ENCODE measurements at places on chromosomes 2 and 18.

DNA sequence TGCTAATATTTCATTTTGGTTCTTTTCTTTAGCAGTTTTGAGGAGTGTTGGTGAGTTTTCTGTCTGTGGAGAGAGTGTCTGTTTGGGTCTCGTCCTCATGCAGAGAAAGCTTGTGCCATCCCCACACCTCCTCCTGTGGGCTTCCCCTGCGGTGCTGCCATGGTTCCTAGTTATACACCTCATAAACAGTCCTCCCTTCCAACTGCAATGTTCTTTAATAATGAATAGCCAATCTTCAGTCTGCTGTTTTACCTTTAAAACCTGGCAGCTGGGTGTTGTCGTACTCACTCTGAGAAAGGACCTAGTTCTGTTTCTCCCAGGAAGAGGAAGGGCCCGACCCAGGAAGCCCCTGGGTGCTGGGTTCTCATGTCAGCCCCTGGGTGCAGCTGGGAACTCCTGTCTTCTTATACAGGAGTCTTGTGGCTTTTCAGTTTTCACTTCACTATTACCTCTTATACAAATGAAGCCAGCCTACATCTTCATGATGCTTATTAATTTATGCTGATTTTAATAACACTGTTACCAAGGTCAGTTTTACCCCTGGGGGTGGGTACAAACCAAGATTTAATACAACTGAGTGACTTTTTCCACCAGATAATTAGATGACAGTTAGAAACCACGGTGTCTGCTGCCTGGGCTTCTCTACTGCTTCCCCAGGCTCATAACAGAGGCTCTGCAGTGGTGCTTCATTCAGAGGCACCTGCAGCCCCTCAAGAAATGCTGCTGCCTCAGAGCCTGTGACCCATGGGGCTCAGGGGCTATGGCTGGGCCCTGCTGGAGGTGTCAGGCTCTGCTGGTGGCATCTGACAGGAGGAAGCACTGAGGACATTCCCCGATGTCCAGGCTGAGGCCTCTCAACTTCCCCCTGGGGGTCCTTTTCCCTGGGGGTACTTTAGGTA, 59.1 kb downstream of the COA5 start:
- no peak for DNase-seq

- no peak for DNase-seq
Observed at GRCh38 chr2:237473878-237474441, 13.1 kb upstream of the MLPH start.

DNA sequence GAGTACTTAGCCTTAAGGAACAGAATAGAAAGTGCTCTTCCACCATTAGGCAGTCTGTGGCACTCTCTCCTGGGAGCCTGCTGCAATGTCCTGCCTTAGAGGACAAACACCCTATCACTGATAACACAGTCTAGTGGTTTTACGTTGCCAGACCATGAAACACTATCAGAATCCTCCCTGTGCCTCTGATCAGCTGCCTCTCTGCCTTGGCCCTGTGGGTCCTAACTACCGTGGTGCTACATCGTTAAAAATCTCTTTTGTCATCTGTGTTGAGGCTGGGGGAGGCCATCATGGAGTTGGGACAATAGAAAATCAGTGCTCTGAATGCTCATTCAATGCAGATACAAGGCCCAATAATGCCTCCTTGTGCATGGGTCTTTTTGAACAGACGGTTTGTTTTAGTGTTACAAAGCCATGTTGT, 11.9 kb upstream of the APCDD1 start:
- no peak for DNase-seq

DNA sequence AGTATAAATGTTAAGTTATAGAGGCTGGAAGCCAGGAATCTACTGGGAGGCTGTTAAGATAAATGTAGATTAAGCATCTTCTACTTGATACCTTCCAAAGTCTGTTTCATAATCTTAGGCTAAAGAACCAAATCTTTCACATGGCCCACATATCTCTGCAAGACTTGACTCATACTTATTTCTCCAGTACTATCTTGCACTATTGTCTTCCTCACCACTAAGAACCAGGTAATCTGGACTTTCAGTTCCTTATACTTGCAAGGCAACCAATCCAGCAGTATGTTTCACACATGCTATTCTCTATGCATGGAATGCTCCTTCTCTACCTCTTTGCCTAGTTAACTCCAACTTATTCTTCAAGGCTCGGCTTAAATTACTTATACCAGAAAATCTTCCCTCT, 62.2 kb downstream of the RBMS1 start:
- DNase-seq: no peak

- DNase-seq: no peak
Observed at GRCh38 chr18:41828137-41828536, 126.9 kb upstream of the PIK3C3 start.

DNA sequence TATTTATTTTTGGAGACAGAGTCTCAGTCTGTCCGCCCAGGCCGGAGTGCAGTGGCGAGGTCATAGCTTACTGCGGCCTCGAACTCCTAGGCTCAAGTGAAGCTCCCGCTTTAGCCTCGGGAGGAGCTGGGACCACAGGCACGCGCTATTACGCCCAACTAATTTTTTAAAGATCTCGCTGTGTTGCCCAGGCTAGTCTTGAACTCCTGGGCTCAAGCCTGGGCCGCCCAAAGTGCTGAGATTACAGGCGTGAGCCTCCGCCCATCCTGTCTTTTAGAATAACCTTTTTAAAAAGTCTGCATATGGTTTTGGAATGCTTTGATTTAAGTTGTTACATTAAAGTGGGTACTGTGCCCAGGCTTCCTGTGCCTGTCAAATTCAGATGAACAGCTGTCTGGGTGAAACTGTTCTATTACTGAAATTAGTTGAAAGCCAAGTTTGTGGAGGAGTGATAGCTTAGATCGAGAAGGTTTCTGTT, 944 bp downstream of the RAB3GAP1 start:
- DNase-seq: no peak

- DNase-seq: no peak
Observed at GRCh38 chr2:127216593-127216992, 3.5 kb downstream of the CYP27C1 start.

- DNase-seq: no peak
Observed at GRCh38 chr2:60371681-60372080, 181.8 kb downstream of the BCL11A start.

- no peak for DNase-seq
Observed at GRCh38 chr2:206160125-206160806, 571 bp downstream of the EEF1B2 start.

DNA sequence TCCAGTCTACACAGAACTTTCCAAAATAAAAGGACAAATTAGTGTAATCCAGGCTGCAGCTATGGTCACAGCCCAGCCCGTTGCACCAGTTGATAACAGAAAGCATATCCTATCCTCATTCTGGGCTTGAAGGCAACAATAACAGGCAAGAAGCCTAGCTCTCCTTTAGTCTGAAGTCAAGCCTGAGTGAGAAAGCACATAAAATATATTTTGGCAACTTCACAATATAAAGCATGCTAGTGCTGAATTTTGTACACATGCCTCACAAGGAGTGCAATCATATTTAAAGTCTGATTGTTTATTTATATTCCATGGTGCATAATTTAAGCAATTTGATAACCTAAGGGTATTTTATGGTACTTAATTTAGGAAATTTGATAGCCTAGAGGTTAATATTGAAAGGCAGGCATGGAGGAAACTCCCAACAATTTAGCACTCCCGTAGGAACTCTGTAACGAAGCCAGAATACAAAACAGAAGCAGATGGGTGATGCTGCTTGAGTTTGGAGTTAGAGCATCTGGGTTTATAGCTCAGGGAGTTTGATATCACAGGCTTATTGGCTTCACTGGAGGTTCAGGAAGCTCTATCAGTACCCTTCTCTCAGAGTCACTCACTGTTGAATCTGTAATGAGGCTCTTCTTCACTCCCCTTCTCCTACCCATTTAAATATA, 1199.1 kb upstream of the GYPC start:
- DNase-seq: no peak

DNA sequence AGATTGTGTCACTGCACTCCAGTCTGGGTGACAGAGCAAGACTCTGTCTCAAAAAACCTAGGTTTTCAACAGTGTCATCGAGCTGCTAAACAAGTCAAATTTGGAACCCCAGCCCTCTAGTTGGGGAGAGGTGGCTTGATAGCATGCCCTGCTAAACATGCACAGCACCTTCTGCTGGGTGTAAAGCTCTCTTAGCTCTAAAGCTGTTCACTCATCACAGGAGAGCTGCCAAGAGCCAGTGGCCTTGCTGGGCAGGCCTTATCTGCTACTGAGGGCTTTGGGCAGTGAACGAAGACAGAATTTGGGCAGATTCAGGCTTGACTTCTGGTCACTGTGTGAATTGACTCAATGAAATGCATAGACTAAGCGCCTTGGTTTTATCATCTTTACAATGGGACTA, 101.3 kb downstream of the LYPD1 start:
- DNase-seq: no peak

DNA sequence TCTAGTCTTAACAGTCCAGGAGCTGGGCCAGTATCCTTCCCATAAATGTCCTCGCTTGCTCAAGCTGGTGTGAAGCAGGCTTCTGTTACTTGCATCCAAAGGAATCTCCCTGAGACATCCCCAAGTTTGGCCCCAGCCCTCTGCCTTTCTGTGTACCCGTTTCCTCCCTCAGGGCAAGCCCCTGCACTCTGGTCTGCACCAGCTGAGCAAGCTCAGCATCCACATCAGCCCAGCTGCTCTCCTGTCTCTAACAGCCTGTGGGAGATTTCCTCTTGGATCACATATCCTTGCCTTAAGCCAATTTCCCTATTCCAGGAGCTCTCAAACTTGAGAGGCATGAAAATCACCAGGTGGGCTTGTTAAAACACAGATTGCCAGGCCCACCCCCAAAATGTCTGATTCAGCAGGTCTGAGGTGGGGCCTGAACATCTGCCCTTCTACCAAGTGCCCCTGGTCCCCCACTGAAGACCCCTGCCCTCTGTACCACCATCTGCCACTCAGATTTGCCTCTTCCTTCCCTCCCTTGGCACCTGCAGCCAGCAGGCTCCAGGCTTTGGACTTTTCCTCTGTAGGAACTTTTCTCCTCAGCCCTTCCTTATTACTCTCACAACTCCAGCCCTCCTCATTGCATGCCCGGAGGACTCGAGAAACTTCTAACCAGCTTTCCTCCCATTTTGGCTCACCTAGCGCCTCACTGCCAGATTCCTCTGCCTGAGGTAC, 32.1 kb downstream of the REEP1 start:
- no peak for DNase-seq

Measured in thoracic aorta (tissue), 2 donors.